Lung (tissue), 17 donors: ENCODE measurements at places on chromosomes 4 and X.

DNA sequence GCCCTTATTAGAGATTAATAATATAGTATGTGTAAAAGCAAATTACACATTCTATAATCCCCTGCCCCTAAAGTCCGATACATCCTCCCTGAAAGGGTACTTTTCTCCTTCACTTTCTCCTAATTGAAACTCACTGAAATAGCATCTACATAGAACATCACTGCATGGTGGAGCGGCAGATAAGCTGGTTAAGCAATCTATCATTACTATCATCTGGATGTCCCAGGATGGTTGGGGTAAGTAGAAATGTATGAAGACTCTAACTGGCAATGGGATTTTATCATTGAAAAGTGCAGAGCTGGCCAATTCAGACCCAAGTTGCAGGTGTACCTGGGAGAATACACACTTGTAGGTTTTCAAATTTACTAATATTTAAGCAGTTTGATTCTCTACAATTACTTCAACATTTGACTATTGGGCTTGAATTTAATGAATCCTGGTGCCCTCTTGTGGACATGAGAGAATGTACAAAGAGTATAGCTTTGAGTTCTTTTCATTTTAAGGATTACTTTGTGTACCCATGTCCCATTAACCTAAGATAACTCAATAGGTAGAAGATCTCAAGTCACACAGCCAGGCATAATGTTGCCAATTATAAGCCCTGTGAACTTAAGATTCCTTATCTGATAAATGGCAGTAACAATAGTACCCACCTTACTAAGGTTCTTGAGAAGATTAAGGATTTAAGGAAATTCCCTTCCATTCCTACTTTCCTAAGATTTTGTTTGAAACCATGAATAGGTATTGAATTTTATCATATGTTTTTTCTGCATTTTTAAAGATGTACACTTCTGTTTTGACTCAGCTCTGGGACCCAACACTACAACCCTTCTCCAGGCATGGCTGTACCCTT lies 69.8 kb downstream of the SHROOM3 start:
- DNase-seq, result peak; percentile 75

DNA sequence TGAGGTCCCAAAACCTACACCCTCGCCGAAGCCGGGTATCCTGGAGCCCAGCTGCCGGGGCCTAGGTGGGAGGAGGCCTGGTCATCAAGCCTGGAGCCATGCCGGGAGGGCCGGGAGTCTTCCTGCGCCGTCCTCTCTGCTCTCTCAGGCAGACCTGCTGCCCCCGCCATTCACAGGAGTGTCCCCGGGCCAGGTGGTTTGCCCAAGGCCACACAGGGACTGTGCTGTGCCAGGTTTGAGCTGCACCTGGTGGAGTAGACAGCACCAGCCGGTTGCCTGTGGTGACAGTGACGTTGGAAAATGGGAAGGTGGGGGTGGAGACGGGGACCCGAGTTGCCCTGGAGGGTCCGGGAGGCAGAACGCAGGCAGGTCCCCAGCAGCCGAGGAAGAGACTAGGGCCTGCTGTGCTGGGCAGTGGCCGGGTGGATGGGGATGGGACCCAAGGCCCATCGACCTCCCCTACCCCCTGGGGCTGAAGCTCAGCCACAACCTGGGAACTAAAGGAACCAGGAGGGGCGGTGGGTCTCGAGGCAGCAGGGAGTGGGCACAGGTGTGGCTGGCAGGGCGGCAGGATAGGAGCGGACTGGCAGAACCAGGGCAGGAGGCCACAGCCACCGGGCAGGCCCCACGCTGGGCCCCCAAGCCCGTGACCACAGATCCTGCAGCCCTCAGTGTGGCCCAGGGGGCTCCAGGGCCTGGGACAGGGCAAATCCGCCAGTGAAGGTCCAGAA lies 9.5 kb downstream of the DOK7 start:
- no peak for DNase-seq

DNA sequence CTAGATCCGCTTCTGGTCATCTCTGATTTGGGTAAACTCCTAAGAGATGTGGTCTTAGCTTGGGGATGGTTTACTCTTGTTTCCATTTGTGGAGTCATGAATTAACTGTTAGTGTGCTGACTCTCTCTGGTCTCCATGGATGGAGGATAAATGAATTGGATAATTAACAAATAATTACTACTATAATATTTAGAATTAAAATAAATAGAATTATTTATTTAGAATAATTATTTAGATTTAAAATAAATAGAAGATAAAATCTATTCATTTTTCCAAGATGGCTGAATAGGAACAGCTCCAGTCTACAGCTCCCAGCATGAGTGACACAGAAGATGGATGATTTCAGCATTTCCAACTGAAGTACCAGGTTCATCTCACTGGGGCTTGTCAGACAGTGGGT lies 1587.4 kb upstream of the AGA start:
- no peak for DNase-seq

GRCh38 chrX:20382518-20383297 lies 116.0 kb upstream of the RPS6KA3 start:
- no peak for DNase-seq

DNA sequence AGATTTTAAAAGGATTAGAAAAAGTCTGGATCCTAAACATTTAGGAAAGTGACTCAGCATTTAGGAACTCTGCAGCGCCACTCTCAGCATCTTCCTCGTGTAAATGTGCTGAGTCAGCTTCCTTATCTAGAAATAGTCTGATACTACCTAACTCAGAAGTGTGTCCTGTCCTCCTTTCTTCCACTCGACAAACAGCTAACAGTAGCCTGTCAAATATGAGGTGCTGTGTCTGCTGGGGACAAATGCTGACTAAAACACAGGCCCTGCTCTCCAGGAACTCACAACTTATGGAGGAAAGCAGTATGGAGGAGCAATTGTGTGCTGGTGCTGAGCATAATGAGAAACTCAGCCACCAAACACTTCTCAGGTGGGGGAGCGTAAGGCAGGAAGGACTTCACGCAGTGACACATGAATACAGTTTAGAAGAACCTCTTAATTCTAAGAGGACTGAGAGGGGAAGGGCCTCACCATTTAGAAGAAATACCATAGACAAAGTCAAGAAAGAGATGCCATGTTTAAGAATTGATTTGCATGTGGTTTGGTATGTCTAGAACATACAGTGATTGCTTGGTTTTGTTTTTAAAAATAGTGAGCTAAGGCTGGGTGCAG lies 125.3 kb downstream of the SOWAHB start:
- no peak for DNase-seq

DNA sequence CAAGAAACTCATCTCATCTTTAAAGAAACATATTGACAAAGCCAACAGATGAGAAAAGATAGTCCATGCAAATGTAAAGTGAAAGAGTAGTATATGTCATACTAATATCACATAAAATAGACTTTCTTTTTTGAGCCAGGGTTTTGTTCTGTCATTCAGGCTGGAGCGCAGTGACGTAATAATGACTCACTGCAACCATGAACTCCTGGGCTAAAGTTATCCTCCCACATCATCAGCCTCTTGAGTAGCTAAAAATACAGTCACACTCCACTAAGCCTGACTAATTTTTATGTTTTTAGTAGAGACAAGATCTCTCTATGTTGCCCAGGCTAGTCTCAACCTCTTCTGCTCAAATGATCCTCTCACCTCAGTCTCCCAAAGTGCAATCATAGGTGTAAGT lies 51.8 kb upstream of the TRAM1L1 start:
- DNase-seq, result no peak
